ENCODE measurements at places on chromosomes 12 and 14.
A peak's percentile ranks its signal among the peaks of the same experiment; 100 is the strongest.

DNA sequence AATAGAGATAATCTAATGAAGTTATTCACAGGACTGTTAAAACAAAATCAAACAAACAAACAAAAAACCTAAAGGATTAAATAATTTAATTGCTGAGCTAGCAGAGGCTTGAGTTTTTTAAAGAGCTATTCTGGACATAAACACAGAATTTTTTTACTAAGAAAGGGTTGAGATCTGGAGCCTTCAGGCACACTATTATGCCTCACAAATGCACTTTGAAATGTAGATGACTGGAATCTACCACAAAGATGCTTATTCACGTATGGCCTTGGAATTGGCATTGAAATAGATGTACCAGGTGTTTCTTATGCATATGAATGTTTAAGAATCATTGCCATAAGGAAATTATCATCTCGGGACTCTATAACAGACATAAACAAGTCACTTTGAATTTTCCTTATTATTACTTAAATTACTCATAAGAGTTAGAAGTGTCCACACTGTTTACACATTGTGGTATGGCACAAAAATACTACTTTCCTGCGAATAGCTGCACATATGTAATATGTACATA is 21.6 kb downstream of the PUS7L start:
- no peak for DNase-seq

- DNase-seq, result no peak
Observed at GRCh38 chr12:80184926-80185325, 85.6 kb downstream of the OTOGL start.

- no peak for DNase-seq
Observed at GRCh38 chr12:66881386-66881785, 202.5 kb upstream of the GRIP1 start.

DNA sequence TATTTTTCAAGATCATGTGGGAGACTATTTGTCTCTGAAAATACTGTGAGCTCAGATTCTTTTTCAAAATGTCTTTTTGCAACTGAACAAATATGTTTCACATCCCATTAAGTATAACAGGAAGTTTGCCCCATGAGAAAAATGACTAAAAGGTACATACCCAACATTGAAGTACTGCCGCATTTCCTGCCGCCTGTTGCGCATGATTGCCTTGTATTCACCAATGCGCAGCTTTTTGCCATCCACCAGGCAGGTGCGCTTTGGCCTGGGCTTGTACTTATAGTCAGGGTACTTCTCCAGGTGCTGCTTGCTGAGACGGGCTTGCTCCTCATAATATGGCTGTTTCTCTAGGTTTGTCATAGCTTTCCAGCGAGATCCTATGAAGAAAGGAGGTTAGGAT is 413.2 kb downstream of the SOX5 start:
- no peak for DNase-seq

DNA sequence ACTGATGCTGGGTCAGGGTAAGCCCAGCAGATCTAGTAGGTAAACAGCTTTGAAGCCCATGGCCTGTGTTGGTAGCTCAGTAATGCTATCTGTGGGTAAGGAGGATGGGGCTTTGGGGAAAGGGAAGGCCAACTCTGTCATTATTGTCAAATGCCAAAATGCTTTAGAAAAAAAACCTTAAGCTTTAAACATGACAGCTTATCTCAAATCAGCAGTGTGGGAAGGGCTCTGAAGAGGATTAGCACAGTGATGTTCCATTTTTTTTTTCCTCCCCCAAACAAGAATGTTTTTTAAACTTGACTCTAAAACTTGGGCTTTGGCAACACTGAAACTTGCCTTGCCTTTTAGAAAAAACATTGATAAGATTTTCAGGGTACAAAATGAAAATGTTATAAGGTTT is 11.7 kb downstream of the DAAM1 start:
- no peak for DNase-seq

DNA sequence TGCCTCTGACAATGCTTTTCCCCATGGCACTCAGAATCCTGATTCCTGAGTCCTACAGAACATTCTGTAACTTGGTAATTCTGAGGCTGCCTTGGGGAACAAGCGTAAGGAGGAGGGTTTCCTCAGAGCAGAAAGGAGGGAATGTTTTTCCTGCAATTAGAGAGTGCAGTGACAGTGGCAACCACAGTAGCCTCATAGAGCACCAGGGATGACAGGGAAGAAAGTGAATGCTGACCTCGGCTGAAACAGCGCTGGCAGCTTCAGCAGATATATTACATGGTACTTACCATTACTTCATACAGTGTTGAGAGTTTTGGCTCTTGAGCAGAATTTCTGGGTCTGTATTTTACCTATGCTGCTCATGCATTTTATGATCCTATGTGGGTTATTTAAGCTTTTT is 757.1 kb downstream of the NRXN3 start:
- no peak for DNase-seq

- no peak for DNase-seq
Observed at GRCh38 chr12:56900583-56900982, 33.6 kb downstream of the SDR9C7 start.

DNA sequence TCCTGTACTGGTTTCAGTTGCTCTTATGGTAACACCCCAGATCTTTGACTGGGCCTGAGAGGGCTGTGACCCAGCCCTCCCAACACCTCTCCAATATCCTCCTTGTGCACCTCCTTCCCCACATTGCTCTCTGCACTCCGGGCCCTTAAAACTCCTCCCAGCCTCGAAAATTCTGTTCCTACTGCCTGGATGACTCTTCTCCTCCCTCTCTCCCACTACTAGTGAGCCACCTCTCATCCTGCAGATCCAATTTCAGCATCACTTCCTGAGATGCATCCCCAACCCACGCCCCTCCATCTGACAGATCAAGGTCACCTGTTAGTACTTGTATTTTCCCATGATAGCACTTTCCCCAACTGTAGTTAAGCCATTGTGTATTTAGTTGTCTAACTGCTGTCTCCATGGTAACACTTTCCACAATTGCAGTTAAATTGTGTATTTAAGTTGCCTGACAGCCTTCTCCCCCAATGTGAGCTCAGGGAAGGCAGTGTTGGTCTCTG is 11.5 kb upstream of the NT5DC3 start:
- no peak for DNase-seq

GRCh38 chr14:72715215-72715849 is 178.6 kb downstream of the DPF3 start:
- DNase-seq, result no peak

DNA sequence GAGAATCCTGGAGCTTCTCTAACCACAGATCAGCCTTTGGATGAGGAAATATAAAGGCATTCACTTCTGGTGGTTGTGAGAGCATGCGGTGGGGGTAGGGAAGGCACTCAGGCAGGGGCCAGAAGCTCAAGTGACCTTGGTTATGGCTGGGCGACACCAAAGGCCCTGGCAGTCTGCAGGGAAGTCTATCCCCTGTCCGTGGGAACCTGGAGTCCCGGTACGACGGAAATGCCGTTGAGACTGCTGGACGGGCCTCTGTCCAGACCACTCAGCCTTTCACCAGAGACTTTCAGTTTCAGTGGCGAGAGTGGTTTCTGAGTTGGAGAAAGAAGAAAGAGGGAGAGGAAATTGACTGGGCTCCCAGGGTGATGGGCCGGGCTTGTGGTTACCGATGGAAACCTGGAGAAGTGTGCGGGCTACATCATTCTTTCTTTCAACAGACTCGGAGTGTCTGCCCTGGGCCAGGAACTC is 20.9 kb downstream of the ISCA2 start:
- peak; percentile 52 for DNase-seq

DNA sequence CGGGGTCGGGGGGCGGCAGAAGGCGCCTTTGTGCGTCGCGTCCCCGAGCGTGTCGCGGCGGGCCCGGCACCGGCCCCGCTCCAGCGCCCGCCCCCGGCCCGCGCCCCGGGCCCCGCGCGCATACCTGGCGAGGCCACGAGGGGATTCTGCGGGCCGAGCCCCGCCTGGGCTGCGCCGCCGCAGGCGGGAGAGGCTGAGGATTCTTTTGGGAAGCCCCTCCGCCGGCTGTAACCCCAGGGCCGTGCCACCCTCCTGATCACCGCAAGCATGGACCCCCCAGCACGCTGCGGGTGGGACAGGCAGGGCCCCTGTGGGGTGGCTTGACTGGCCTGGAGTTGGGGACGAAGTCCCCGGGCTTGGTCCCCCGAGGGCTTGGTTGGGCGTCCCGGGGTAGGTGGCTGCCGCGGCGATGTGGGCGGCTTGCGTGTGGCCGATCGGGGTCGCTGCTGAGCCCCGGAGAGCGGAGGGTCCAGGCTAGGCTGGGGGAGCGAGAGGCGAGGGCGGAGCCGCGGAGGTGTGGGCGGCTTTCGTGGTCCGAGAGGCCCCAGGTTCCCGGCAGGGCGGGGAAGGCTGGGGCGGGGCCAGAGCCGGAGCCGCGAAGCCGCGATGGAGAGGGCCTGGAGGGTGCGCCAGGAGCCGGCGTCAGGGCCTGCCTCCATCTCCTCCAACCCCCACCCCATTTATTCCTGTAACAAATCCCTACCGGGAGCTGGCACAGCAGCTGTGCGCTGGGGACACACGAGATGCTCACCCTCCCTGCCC is 28.4 kb upstream of the GPR132 start:
- DNase-seq, result no peak

DNA sequence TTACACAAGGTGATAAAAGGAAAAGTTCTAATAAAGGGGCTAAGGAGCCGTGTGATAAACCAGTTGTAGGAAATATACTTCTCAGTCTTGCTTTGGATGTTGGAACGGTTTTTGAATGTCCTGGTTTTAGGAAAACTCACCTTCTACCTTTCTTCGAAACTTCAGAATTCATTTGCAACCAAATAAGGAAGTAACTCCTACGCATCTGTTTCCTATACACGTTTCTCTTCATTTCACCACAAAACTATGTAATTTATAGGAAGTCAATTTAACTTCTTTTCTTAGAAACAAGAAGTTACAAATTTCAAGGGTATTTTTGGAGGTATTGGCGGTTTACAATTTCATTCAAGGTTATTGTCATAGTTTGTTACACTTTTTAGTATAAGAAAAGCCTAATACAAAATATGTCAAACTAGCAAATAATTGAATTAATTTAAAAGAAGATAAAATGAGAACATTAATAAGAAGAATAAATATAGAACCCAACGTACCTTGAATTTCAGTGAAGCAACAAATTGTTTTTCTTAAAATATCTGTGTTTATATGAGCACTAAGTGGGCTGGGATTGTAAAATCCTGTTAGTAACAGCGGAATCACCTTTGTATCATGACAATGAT is 33.2 kb upstream of the CD69 start:
- DNase-seq, result peak; percentile 86

- no peak for DNase-seq
Observed at GRCh38 chr12:113533842-113534375, 62.2 kb upstream of the LHX5 start.

GRCh38 chr12:115574826-115575225 is 702.7 kb downstream of the MED13L start:
- no peak for DNase-seq

DNA sequence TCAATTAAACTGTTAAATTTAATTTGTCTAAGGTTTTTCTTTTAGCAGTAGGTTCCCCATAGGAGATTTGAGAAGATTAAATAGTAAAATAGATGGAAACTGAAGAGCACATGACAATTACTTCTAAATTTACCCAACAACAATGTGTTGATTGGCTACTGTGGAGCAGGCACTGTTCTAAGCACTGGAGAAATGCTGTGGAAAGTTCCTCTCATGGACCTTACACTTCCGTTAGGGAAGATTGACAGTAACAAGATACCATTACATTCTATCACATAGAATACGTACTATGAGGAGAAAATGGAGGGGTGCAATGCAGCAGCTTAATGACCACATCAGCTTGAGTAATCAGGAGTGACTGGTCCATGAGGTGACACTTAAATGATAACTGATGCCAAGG is 8.1 kb upstream of the STAB2 start:
- DNase-seq, result no peak

GRCh38 chr12:93569656-93570551 is 2.6 kb upstream of the SOCS2 start:
- peak; percentile 89 for DNase-seq

- peak; percentile 83 for DNase-seq
Observed at GRCh38 chr14:23555882-23556699, at the start of gene THTPA. THTPA (plus strand) TSS chr14:23556271; CDS start chr14:23556758, 487 bp downstream.

DNA sequence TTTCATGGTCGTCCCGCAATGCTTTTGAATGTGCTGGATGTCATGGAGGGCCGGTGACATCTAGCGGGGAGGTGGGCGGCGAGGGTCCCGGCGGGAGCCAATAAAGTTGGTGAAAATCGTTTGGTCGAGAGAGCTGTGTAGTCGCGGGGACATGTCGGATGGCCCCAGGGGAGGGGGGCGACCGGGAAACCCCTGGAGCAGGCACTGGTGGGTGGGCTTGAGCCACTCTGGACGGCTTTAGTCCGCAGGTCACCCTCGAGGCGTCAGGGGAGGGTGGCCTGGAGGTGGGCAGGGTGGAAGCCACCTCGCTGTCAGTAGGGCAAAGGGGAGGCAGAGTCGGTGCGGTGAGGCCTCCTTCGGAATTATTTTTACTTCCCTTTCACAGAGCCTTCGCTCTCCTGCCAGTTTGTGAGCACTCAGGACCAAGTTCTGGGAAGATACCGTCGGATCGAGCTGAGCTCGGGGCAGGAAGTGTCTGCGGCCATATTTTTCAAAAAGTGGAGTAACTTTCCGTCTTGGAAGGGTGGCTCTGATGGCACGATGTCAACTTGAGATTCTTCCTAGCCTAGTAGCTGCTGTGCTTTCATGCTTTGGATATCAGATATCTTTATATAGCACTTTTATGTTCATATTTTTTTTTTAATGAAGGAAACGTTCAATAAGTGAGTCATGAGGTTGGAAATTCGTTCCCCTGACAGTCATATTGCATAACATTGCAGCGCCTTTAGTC is 28.2 kb downstream of the WBP11 start:
- peak; percentile 57 for DNase-seq

DNA sequence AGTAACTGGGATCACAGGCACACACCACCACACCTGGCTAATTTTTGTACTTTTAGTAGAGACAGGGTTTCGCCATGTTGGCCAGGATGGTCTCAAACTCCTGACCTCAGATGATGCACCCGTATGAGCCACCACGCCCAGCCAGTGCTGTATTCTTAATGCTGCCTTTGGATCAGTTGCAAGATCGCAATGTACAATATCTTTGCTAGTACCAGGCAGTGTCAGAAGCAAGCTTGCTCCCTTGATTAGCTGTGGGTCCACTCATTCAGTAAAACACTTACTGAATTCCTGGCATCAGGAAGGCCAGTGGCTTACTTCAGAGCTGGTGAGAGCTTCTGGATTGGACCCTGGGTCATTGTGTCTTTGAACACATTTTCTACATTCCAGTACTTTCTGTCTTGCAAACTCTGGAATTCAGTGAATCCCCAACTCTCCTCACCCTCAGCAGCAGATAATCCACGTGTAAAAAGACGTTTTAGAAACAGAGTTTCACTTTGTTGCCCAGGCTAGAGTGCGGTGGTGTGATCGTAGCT is 1183.7 kb downstream of the AACS start:
- no peak for DNase-seq

DNA sequence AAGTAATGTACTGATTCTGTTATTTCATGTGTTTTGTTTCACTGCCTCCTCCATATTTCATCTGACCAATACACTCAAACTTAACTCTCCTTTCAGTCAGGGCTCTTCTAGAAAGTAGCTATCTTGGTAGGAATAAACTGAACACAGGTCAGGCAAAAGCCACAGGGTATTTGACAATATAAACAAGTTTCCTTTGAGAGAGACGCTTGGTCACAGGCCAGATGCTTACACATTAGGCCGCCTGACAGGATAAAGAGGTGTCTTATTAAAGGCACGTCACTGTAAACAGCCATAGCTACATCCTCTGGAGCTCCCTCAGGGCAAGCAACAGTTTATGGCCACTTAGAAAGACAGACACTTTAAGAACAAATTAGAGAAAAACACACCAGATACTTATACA is 607.5 kb downstream of the SLC6A15 start:
- no peak for DNase-seq

- DNase-seq, result no peak
Observed at GRCh38 chr12:105928436-105928835, 210.3 kb downstream of the NUAK1 start.

- DNase-seq, result peak; percentile 42
Observed at GRCh38 chr14:81311778-81312177, 88.3 kb downstream of the STON2 start.
